Cerebellum (tissue), 4 donors: ENCODE measurements at places on chromosomes 1 and 21. TPM values are rescaled to one million over a fixed set of nuclear protein-coding genes. Genes with fewer than 3 reads are reported as not detected.

Gene CFHR4
- total RNA-seq = not detected

Gene WNT4
- total RNA-seq = 3.7 TPM

Gene LDLRAD1
- not detected for total RNA-seq

Gene TMEM125
- total RNA-seq = 1.3 TPM

Gene ACOT7
- 23.2 TPM for total RNA-seq

Gene LAD1
- not detected for total RNA-seq

Gene KRTAP25-1
- total RNA-seq = not detected

Gene OR2T35
- total RNA-seq = not detected

Gene PDC
- not detected for total RNA-seq

Gene INSRR
- 0.36 TPM for total RNA-seq

Gene XKR8
- total RNA-seq = 3.4 TPM

Gene SPRR1B
- not detected for total RNA-seq

Gene CIART
- total RNA-seq = 4.4 TPM

Gene KCNJ6
- total RNA-seq = 14.5 TPM

Gene SLC44A3
- 3.0 TPM for total RNA-seq

Gene ADAMTSL4
- total RNA-seq = 0.36 TPM

Gene AADACL3
- total RNA-seq = not detected

Gene AKR7A3
- 2.1 TPM for total RNA-seq

Gene RABIF
- total RNA-seq = 12.6 TPM

Gene IGFN1
- total RNA-seq = 0.09 TPM

Gene LCE6A
- total RNA-seq = not detected

Gene KCNE2
- 0.45 TPM for total RNA-seq

Gene SPRR2A
- not detected for total RNA-seq

Gene DUSP12
- 70.4 TPM for total RNA-seq

Gene AK2
- total RNA-seq = 52.4 TPM

Gene SLC44A5
- total RNA-seq = 31.6 TPM

Gene PPP2R5A
- total RNA-seq = 15.7 TPM

Gene DYNLT4
- total RNA-seq = not detected

Gene C1QTNF12
- 0.45 TPM for total RNA-seq

Gene OR2C3
- total RNA-seq = 0.09 TPM

Gene SPATA21
- not detected for total RNA-seq
